ENCODE measurements at places on chromosomes 11 and 22. TPM values are rescaled to one million over a fixed set of nuclear protein-coding genes. Genes with fewer than 3 reads are reported as not detected.

DNA sequence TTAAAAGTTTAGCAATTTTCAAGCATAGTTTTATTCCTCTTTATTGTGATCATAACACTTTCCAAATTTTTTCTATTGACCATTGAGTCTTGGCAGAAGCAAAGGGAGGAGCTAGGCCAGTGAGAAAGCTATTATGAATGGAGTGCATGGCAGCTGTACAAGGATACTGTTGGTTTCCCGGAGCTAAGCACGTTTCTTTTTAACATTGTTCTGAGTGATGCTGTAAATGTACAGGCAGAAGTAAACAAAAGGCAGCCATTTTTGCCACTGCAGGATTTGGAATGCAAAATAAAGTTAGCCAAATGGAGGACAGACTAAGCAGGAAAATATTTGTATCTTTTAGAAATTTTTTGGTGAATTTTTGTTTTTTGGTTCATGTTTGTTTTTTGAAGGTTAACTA, 16.2 kb downstream of the CBL start:
- DNase-seq: no peak

MUC5B gene
- polyA plus RNA-seq: 0.40 TPM

DNA sequence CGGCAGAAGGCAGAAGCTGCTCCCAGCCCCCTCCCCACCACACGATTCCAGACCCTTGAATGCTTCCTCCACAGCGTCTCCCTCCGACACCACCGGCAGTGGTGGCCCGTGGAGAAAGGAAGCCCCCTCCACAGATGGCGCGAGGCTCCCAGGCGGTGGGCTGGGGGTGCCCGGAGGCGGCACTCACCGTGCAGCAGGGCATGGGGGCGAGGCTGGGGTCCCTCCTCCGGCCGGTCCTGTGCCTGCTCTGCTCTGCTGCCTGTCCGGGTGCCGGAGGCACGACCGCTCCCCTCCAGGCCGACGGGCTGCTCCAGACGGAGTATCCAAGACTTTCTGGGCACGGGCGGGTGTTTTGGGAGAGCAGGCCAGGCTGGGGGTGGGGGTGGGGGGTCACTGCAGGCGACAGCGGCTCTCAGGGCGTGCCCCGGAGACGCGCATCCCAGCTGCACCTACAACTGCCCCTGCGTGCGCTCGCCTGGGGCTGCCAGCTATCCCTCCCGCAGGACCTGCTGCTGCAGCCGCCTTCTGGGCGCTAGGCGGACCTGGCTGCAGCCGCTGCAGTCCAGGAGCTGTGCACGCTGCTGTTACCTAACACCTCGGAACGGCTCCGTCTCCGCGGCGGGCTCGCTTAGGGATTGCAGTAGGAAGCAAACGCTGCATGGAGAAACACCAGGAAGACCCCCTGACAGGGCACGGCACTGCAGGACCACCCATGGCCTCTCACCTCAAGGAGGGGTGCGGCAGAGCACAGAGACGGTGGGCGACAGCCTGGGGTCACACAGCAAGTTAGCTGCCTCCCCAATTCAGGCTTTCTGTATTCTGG, 15.2 kb downstream of the MRGPRG start:
- DNase-seq: peak; percentile 75

PATE4 gene
- polyA plus RNA-seq: 0.20 TPM

DNA sequence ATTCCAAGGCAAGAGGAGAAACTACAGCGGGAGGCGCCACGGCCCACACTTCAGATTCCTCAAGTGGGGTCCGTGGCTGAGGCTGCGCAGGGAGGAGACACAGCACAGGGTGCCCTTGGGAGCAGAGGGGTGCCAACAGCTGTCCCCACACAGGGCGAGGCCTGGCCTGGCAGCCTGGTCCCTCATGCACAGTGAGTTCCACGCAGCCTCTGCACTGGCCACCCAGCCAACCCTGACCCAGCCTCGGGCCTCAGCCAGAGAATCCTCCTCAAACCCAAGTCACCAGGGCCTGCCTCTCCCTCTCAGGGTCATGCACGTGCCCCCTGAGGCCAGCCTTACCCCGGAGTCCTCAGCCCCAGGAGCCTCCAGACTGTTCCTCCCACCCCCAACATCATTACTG, 22.4 kb upstream of the MOB2 start:
- no peak for DNase-seq

DNA sequence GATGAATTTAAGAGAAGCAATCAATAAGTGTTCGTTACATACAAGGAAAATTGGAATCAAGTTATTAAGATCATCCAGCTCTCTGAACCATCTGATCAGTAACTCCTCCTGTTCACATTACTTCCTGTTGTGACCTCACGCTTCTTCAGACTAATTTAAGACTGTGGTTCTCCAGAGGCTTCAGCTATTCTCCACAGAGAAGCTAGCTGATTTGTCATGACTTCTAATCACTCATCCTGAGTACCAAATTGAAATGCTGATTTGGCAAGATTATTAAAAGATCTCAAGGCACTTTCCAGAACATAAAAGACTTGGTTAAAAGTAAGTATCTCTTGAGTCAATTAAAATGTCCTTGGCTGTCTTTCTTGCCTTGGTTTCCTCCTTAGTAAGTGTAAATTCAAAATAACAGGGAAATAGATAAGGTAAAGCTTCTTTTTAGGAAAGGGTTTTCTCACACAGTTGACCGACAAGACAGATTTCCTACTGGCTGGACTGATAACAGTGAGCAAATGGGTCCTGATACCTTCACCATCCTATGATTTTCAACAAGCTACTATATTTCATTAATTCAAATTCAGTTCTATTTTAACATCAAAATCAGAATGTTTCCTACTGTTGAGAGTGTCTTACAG, 38.5 kb downstream of the GAB2 start:
- no peak for DNase-seq

DNA sequence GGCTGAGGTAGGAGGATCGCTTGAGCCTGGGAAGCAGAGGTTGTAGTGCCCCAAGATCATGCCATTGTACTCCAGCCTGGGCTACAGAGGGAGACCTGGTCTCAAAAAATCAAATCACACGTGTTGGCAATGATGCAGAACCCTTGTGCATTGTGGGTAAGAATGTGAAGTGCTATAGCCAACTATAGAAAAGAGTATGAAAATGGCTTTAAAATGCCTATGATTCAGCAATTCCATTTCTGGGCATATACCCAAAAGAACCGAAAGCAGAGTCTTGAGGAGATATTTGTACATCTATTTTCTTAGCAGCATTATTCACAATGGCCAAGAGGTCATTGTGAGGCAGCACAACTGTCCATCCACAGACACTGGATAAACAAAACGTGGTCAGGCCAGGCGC, 2.6 kb upstream of the FADS3 start:
- DNase-seq: no peak

DNA sequence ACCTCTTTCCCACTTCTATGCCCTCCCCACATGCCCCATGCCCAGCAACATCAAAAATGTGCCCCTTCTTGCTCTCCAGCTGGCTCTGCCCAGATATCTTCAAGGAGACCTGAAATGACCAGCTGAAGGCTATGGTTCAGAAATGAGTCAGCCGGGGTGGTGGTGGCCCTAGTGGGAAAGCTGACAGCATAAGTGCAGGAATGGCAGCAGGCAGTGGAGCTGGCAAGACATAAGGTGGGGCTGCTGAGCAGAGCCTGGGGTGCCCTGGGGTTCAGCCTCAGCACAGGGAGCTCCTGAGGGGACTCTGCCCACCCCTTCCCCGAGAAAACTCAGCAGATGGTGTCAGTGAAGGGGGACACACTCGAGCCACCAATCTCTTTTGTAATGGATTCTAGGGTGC, 593.4 kb downstream of the BUD13 start:
- no peak for DNase-seq

DNA sequence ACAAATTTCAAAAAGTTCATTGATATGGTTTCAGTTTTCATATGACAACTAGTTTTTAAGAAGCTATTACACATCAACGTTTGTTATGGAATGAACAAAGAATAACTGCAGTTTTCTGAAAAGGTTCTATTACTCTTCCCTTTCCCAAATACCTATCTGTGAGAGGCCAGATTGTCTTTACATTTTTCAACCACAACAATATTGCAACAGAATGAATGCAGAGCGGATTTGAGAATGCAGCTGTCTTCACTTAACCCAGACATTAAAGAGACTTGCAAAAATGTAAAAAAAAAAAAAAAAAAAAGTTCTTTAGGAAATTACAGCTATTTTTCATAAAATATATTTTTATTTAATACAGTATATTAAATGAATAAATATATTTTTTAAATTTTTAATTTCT, 250.8 kb downstream of the DDX10 start:
- no peak for DNase-seq

DNA sequence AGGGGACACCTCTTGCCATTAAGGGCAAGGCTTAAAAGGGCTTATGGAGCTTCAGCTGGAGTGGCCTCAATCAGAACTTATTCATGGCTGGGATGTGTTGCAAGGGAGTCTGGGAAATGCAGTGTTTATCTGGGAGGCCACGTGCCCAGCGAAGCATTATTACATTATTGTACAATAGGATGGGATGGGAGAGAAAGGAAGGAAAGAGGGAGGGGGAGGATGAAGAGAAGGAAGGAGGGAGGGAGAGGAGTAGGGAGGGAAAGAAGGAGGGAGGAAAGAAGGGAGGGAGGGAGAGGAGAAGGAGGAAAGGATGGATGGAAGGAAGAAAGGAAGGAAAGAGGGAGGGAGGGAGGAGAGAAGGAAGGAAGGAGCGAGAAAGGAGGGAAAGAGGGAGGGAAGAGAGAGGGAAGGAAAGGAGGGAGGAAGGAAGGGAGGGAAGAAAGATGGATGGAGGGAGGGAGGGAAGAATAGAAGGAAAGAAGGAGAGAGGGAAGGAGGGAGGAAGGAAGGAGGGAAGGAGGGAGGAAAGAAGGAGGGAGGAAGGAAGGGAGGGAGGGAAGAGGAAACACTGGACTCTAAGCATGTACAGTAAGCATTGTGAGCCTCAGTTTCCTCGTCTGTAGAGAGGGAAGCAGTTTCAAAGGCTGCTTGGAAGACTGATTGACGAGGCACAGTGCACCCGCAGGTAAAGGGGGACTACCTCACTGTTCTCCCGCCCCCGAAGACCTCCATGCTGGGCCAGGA, 62.2 kb downstream of the MYEOV start:
- no peak for DNase-seq

DNA sequence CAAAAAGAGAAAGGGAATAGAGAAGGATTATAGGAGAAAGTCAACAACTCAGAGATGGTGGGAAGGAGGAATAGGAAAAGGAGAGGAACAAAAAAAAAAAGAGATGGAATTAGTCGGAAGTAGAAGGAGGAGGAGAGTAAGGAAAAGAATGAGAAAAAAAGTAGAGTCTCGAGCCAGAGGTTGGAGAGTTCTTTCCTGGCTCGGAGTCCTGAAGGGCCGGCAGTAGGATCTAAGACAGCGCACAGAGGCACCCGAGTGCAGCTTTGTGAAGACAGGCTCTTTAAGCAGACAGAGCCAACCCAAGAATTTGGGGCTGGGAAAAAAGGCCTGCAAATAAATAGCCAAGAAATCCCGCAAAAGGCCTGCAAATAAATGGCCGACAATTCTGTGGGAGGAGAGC, 170.4 kb upstream of the CCDC90B start:
- DNase-seq: no peak

DNA sequence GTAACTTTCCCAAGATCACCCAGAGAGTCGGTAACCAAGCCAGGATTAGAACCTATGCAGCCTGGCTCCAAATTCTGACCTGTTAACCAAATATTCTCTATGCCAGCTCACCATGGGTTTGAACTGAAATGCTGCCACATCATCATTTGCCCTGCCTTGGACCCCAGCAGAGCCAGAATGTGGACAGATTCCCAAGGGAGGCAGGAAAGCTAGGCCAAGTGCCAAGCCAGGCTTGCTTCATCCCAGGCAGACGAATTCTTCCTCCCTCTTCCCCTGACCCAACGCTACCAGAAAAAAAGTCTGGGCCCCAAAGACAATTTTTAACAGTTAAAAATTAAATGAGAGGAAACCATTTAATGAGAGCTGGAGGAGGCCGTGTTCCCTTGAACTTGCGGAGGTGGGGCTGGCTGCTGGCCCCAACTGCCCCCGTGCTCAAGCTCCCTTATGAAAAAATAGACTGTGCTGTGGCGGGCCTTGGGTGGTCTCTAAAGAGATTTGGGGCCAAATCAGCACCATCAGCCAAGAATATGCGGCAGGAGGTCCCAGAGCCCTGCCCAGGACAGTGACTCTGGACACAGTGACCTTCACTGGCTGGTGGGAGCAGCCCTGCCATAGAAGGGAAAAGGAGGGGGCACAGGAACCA, 184.1 kb upstream of the SYT13 start:
- peak; percentile 17 for DNase-seq

GRCh38 chr22:50568626-50569025, 5.9 kb upstream of the SYCE3 start:
- DNase-seq: no peak

DNA sequence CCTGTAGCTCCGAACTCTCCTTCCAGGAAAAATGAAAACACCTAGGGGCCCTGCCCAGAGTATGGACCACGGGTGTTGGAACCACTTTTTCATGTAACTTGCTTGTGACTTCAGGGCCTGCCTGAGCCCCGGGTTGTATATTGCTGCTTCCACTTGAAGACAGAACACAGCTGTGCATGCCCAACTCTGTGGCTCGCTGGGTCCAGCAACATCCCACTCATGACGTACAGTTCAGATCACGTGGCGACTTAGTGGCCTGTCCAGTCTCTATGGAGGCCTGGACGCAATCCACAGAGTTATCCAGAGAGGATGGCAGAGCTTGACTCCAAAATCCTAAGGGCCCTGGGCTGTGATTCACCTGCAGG, 6.8 kb downstream of the C11orf21 start:
- no peak for DNase-seq

CKAP5 gene
- polyA plus RNA-seq: 96.7 TPM

DNA sequence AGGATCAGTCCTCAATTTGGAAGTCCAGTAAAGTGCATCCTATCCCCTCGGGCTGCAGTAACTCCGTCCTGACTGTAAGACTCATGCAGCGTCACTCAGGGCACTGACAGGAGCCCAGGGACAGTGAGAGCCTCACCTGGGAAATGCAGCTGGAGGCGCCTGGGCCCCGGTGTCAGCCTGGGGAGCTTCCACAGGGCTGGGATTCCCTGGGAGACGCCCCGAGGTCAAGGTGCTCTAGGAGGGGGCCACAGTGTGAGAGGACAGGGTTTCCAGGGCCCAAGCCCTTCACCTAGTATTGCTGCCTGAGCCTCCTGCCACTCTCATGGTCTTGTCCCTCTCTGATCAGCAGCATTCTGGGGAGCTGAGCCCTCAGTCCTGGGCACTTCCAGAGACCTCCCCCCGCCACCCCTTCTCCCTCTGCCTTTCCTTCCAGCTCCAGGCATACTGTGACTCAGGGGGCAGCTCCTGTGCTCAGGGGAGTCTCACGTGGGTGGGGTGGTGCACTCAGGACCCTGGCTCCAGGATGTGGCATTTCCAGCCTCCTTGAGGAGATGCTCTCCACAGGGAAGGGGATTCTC, 99.1 kb upstream of the IGLL5 start:
- no peak for DNase-seq

Measured in left lung (tissue), 14 donors.